Stimulated activated CD4-positive, alpha-beta T cell treated with anti-CD3 and anti-CD28 coated beads, Interleukin-12 subunit alpha, Interleukin-12 subunit beta, amount 100 ng/mL, for 24 hours (primary cell): ENCODE measurements at places on chromosomes 4 and X.

- no peak for DNase-seq
Observed at GRCh38 chr4:88006956-88007303, 505 bp upstream of the PKD2 start.

GRCh38 chr4:86630629-86631028 lies 36.5 kb downstream of the PTPN13 start:
- no peak for DNase-seq

DNA sequence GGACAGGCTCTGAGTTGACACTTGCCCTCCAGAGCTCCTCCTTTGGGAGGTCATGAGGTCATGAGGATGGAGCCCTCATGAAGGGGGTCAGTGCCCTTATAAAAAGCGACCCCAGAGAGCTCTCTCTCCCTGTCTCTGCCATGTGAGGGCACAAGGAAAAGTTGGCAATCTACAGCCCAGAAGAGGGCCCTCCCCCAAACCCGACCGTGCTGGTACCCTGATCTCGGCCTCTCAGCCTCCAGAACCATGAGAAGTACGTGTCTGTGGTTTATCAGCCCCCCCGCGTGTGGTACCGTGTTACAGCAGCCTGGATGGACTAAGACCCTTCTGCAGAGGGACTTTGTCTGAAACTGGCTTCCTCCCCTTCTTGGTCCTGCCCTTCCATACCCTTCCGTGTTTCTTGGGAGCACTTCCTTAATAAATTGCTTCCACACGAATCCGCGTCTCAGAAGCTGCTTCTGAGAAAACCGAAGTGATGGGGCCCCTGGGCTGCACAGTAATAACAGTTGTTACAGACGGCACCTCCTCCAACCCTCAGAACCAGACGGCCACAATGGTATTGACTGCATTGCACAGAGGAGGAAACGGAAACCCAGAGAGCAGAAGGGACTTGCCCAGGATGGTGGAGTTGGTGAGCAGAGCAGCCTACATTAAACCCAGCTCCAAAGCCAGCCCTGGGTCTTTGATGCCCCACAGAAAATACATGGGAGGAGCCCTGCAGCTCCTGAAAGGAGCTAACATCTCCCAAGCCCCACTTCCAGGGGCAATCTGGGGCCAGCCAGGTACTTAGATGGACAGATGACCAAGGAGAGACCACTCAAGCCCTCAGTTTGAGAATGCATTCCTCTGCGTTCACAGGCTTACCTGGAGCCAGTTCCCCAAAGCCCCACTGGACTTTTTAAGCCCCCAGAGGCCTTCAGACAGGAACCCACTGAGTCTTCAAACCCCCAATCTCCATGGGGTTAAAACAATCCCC lies 242.7 kb downstream of the BCOR start:
- DNase-seq = peak; percentile 37

DNA sequence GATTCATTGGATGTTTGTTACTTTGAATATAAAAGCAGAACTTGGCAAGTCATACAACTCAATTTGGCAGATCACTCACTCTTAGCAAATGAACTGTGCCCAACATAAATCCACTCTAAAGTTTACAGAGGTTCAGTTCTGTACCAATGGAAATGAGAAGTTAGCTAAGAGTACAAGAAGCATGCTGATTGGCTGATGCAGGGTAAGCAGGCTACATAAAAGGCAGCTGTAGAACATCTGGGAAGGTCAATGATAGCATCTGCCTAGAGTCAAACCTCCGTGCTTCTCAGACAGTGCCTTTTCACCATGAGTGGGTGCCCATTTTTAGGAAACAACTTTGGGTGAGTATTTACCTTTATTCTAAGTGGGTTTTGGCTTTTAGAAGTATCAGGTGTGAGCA lies at the start of gene TDO2:
Gene TDO2, plus strand, starts transcription at position 244 of the 400 bp plus-strand sequence. Its CDS starts 63 bp downstream, at position 307.
- no peak for DNase-seq

- DNase-seq = no peak
Observed at GRCh38 chr4:14865031-14865366, 137.3 kb upstream of the CPEB2 start.

DNA sequence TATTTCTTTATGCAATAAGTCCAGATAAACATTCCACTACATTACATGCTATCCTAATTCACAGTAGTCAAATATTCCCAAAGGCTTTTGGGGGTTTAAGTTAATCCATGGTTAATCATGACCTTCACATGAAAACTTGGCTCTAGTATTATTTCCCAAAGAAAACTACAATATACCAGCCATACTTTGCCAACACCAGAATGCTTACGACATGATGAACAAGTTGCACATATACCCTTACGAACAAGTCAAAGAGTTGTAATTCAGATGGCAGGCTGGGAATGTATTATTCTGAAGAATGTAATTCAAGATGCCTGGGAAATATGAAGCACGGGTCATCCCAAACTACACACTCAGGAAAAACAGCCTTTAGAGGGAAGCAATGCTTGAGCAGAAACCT lies 499.6 kb downstream of the PPARGC1A start:
- no peak for DNase-seq

DNA sequence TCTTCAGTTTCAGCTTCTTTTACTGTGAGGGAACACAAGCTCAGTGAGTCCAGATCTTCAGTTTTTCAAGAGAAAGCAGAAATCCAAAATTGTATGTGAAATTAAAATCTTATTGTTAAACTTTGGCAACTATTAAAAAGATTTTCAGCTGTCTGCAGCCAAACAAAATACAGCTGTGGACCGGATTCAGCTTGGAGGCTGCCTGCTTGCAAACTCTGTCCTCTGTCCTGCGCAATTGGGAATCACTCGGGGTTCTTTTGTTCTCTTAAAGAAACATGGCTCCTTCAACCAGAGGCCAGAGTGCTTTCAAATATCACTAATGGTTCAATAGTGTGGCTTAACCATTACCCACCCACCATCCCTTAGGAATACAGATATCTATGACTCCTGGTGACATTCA lies 201.2 kb downstream of the CHIC2 start:
- DNase-seq = no peak

- DNase-seq = no peak
Observed at GRCh38 chr4:83832110-83832825, 296.4 kb downstream of the GPAT3 start.

GRCh38 chr4:14182148-14182547 lies 554.6 kb upstream of the BOD1L1 start:
- DNase-seq = no peak

GRCh38 chrX:123648028-123648810 lies 84.6 kb downstream of the THOC2 start:
- no peak for DNase-seq

- no peak for DNase-seq
Observed at GRCh38 chr4:110175634-110176033, 22.8 kb downstream of the ELOVL6 start.

DNA sequence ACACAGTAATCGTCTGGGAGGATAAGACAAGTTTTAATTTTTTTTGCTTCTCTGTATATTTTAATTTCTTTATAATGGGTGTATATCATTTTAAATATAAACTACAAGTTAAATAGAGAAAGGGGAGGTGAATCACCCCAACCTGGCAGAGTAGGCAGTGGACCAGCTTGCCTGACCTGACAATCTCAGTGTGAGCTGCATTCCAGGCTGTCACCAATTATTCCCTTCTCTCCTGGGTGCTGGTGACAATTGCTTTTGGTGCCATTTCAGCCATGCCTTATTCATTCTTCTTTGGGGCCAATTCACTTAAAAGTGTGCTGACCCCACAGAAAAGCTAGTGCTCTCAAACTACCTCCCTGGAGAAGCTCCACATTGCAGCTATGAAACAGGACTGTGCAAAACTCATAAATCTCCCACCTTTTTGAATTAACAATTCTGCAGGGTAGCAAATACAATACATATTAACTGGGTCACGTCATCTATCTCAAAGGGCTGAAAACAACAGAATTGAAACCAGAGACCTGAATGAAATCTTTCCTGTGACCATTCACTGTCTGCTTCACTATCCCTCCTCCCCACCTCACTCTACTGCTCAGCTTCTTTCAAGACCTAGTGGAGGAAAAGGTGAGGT lies 359.0 kb downstream of the HS3ST1 start:
- DNase-seq = no peak

DNA sequence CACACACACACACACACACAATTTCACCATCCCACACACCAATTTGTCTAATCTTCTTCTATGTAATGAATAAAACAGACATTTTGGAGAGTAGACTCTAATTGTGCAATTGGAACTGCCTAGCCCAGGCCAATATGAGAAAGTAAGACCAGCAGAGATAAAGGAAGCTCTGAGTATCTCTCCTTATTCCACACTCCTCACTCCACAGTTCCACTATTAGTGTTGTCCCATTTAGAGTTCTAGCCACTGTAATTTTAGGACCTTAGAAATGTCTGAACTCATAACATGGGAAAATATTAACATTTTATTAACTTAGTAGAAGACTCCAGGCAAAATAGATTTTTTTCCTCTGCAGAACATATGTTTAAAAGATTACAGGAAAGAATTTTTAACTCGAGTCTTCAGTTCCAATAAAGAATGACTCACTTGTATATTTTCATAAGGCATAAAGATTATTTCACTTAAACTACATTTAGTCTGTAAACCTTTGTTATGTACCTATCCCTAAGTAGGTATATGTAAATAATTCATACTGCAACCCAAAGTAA lies 297.6 kb upstream of the INTU start:
- DNase-seq = no peak

DNA sequence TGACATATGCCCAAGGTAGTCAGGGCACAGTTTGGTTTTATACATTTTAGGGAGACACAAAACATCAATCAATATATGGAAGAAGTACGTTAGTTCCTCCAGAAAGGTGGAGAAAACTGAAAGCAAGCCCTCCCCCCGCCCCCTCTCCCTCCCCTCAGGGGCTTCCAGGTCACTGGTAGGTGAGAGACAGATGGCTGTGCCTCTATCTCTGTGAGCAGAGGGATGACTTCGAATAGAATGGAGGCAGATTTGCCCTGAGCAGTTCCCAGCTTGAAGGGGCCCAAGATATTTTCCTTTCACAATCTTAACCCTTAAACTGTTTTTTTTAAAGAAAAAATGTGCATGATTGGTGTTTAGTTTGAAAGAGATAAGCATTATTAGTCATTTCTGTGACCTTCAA lies 114.0 kb downstream of the PCDH10 start:
- no peak for DNase-seq

DNA sequence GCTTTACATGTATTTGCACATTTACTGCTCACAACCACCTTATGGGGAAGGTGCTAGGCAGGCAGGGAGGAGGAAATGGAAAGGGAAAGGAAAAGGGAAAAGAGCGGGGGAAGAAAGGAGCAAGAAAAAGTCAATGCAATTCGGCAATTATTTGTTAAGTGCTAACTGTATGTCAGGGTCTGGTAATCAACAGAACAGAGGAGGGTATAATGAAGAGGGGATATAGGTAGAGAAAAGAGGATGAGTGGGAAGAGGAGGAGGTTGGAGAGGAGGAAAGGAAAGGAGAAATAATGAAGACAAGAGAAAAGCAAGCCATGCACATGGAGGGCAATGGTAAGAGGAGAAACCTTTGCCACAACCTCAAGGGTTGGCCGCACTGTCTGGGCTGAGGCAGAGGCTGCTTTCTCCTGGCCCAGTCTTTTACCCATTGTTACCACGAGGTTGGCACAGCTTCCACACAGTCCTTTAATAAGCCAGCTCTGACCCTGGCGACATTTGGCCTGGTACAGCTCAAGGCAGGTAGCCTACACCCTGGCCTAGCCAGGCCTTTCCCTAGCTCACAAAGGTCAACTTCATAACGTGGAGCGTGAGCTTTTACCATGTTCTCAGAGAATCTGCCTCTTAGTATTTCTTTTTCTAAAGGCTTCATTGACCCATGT lies 836 bp downstream of the BTK start:
- no peak for DNase-seq

DNA sequence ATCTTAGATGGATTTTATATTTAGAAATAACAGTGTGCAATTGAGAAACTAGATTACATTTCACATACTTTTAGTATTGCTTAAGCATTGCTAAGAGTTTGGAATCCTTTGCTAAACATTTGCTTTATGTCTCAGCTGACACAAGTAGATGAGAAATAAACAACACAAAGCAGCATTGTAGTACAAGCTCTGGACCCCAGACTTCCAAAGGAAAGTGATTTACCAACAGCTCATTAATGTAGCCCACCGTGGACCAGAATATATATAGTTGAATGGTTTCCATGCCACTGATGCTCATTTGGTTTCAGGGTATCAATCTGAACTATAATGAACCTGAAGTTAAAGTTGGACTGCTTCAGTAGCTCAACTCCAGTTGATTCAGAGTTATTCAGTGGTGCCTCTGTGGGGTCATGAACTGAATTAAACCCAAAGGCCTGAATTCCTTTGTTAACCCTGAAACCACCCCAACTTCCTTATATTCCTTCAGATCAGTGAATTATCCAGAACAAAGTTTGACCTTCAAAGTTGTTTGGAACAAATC lies 132.1 kb upstream of the NEIL3 start:
- no peak for DNase-seq

DNA sequence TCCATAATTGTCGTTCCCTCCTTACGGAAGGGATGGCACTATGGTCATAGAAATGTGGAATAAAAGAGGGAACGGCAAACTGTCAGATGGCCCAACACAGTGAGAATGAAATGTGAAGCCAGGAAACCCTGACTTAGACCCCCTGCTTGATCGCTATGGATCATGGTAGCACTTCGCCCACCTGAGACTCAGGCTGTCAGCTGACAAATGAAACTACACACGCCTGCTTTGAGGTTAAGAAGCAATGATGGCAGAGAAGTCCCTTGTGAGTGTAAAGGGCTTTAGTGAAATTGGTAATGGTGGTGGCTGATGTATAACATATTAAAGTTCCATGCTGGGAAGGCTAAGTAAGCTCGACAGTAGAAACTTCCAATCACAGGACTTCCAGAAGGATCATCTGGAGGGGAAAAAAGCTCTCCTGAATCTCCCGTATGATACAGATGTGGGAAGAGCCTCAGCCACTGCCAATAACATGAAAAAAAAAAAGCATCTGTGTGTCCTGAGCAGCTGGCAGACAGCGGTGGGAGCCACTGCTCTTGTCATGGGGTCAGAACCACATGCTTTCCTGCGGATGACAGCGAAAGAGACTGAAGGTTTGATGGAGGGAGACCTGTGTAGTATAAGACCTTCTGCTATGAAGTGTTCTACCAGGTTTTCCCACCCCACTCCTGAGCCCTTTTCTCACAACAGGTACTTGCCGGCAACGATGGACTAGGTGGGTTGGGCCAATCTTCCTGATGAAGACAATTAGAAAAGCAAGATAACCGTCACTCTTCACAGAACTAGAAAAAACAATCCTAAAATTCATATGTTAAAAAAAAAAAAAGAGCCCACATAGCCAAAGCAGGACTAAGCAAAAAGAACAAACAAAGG lies 107.6 kb downstream of the AFAP1 start:
- no peak for DNase-seq

- no peak for DNase-seq
Observed at GRCh38 chr4:67292045-67292444, 253.3 kb downstream of the CENPC start.

DNA sequence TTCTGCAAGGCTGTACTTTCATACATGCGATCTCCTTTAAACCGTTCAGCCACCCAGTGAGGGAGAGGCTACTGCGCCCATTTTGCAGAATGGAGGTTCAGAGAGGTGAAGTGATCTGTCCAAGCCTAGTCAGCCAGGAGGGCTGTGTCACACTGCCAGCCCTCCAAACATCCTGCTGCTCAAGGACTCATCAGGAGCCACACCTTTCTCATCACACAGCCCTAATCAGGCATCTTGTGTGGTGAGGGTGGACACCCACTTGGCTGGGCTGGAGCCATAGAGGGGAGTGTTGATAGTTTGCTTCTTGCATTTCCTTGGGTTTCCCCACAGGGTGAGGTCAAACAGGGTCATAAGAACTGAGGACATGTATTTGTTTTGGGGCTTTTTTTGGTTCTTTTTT lies 5.4 kb upstream of the CXCR3 start:
- DNase-seq = no peak

GRCh38 chr4:8557151-8558076 lies 22.8 kb upstream of the GPR78 start:
- DNase-seq = no peak
